ENCODE measurements at places on chromosomes 11 and 22.

GRCh38 chr11:61716478-61717285 is 35.8 kb upstream of the MYRF start:
- DNase-seq: no peak

DNA sequence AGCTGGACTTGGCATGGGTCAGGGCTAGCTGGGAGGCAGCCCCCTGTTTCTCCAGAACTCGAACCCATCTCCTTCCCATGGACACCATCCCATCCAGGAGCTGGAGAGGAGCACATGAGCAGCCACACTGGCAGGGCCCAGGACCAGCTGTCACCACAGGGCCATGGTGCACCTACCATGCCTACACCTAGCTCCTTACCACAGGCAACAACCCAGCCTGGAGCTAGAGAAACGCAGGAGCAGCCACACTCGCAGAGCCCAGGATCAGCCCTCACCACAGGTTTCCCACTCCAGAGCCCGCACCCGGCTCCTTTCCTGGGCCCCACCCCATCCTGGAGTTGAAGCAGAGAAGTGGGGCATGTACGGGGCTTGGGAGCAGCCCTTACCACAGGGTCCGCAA is 50.2 kb downstream of the GAB4 start:
- DNase-seq: no peak

DNA sequence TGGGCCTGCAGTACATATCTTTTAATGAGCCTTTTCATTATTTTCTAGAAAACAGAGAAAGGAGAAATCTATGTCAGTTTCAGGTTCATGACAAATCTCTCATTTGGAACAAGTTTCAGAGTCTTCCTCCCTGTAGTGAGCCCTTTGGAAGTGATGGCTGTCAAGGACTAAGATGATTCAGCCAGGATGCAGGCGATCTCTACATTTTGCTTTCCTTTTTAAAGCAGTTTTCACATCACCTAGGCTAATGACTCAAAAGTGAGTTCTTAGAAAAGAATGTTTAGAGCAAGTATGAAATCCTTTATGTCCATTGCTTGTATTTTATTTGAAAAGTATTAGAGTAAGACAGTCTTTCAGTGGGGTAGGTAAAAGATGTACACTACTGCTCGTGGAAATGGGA is 130.1 kb downstream of the TRPC6 start:
- no peak for DNase-seq

- no peak for DNase-seq
Measured at GRCh38 chr11:117037975-117038350, 60.3 kb downstream of the SIK3 start.

DNA sequence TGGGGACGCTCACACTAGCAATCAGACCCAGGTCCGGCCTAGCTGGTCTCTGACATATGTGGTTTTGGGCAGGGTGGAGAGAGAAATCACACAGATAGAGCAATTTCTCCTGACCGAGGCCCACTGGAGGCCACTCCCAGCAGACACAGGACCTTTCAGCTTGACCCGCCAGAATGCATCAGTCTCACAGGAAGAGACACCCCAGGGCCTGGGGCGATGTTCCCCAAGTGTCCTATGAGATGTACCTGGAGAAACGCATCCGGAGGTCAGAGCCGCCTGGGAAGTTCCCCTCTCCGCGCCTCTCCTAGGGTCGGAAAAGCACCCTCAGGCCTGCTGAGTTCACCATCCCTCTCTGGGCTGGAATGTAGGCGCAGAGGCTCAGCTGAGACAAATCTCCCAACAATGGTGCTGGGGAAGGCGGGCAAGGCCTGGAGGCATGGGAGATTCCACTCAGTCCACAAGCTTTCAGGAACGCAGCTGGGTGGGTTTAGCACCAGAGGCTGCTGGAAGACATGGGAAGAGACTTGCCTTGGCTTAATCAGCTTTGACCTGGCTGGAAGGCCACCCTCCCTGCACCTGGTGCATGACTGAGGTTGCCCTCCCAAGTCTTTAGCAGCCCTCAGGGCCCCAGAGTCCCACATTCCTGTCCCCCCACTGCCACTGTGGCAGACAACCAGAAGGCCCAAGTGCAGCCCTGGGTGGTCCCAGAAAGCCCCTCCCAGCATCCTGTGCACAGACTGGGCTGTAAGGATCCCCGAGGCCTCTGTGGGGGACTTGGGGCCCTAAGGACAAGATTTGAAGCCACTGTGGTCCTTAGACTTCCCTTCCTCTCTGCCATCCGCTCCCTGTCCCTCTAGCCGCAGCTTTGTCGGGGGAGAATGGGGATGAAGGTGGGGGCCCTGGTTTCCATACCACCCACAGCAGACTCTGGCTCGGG is 57.5 kb downstream of the RTL6 start:
- no peak for DNase-seq

DNA sequence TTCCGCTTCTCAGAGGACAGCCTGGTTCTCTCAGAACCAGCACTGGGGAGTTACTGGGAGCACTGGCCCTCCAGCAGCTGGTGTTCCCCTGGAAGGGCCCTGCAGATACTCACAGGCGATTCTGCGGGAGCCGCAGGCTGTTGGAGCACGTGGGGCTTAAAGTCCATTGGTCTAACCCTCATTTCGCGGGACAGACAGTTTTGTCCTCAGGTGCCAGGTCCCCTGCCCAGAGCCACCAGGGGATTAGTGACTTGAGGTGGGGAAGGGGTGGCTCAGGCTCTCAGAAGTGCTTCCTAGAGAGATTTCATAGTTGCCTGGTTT is 53.9 kb downstream of the CACNA1I start:
- DNase-seq: no peak

GRCh38 chr11:59078435-59078834 is 7.7 kb upstream of the GLYATL1B start:
- no peak for DNase-seq

- no peak for DNase-seq
Measured at GRCh38 chr22:30947816-30948454, 20.6 kb downstream of the MORC2 start.

DNA sequence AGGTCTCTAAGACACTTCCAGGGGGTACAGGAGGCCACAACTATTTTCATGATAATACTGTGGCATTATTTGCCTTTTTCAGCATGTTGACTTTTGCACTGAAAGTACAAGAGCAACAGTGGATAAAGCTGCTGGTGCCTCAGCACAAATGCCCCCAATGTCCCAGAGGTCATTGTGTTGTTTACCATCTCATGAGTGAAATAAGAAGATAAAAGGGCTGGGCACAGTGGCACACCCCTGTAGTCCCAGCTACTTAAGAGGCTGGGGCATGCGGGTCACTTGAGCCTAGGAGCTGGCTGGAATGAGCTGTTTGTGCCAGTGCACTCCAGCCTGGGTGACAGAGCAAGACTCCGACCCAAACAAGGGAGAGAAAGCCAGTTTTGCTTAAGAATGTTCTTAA is 72.6 kb upstream of the RAB1B start:
- DNase-seq: no peak
